ENCODE measurements at places on chromosomes 2 and 18. TPM values are rescaled to one million over a fixed set of nuclear protein-coding genes. Genes with fewer than 3 reads are reported as not detected.

The NUP35 gene
- 17.0 TPM for total RNA-seq

The AMER3 gene
- not detected for total RNA-seq

The PSTPIP2 gene
- total RNA-seq = 10.6 TPM

DNA sequence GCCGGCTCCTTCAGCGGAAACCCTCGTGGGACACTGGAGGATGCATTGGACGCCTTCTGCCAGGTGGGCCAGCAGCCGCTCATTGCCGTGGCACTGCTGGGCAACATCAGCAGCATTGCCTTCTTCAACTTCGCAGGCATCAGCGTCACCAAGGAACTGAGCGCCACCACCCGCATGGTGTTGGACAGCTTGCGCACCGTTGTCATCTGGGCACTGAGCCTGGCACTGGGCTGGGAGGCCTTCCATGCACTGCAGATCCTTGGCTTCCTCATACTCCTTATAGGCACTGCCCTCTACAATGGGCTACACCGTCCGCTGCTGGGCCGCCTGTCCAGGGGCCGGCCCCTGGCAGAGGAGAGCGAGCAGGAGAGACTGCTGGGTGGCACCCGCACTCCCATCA is 7.8 kb upstream of the CENPA start:
- DNase-seq = peak; percentile 62

- no peak for DNase-seq
Observed at GRCh38 chr2:70974592-70974991, 3.8 kb upstream of the ANKRD53 start.

- no peak for DNase-seq
Observed at GRCh38 chr2:64670047-64670446, 16.3 kb upstream of the SERTAD2 start.

DNA sequence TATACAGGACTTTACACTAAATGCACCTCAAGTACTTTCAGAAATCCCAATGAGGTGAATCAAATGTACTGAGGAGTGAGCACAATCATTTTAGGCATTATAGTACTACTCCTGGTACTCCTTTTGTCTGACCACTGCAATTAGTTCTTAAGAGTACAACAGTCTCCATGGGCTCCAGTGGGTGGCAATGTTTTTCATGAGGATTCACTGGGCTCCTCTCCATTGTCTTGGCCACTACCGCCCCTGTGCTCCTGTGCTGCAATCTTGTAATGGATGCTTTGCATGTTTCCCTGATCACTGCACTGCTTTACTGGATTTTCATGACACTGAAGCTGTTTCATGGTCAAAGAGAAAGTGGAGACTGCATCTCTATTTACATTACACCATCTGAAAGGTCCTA is 268.5 kb upstream of the ZSWIM2 start:
- no peak for DNase-seq

DNA sequence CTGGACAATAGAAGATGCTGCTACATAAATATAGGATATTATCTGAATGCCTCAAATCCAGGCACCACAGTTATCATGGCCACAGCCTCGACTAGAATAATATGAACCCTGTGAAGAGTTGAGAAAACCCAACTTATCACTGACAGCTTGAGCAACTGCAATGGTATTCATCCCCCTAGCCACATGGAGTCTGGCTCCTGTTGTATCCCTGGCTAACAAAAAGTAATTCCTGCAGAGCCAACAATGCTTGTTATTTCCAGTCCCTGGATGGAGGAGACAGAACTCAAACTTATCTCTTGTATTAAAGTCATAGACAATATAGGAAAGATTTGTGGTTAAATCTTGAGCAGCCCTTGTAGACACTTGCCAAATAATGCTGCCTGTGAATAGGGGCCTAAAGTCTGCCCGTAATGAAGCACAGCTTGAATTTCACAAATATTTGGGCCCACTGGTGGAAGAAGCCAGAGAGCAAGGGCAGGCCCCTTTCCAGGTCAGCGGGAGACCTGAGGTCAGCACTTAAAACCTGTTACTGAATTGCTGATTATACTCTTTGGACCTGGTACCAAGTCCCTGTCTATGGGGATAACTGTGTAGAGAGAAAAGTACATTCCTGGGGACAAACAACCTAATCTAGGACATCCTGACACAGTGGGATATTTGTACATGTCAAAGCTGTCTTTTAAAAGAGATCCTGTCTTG is 28.4 kb upstream of the SUCLG1 start:
- no peak for DNase-seq

DNA sequence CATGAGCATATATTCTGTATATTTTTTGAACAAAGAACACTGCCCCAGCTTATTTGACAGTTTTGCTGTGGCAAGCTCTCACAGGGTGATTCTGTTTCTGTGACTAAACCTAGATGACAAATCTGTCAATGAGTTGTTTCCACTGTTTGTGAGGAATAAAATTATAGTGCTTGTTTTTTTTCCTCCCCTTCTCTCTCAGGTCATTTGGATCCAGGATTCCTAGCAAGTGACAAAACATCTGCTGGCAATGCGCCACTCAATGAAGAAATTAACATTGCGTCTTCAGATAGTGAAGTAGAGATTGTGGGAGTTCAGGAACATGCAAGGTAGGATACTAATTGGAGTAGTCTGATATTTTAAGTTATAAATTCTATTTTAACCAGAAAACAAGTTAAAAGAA is 149.3 kb downstream of the HAUS1 start:
- DNase-seq = no peak

DNA sequence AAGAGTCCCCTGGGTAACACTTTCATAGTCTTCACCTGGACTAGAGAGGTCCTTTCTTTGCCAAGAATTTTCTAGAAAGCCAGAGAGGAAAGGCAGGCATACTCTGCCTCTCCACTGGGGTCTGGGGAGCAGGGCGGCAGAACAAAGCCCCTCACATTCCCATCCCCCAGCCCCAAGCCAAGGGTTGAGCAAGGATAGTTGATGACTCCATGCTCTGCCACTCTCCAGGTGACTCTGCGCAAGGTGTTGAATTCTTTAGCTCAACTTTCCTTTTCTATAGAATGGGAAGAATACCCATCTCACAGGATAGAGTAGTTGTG is 2.9 kb upstream of the GDF7 start:
- DNase-seq = no peak

GRCh38 chr2:98084151-98084868 is 2.7 kb upstream of the VWA3B start:
- no peak for DNase-seq

- no peak for DNase-seq
Observed at GRCh38 chr18:37684590-37684989, 119.0 kb upstream of the CELF4 start.

Data from aorta (tissue), 5 donors.